ENCODE measurements at places on chromosomes 12 and 14. TPM values are rescaled to one million over a fixed set of nuclear protein-coding genes. Genes with fewer than 3 reads are reported as not detected.

- no peak for DNase-seq
Observed at GRCh38 chr12:87096082-87096585, 839.9 kb upstream of the MGAT4C start.

- DNase-seq = no peak
Observed at GRCh38 chr12:15535352-15535781, 213.1 kb downstream of the PTPRO start.

DNA sequence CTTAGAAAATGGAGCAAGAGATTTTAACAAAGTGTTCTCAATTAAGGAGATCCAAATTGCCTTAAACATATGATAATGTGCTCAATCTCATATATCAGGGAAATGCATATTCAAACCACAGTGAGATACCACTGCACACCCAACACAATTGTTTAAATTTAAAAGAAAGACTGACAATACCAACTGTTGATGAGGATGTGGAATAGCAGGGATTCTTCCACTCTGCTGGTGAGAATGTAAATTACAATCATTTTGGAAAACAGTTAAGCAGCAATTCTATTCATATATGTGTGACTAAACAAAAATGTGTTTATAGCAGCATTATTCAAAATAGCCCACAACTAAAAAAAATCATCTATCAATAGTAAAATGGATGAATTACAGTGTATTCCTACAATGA is 144.2 kb downstream of the KICS2 start:
- DNase-seq = no peak

GRCh38 chr12:93001407-93001806 is 72.3 kb upstream of the EEA1 start:
- no peak for DNase-seq

Gene LBHD2
- total RNA-seq = not detected

Gene C12orf54
- total RNA-seq = not detected
